ENCODE measurements at places on chromosomes 2 and 18. TPM values are rescaled to one million over a fixed set of nuclear protein-coding genes. Genes with fewer than 3 reads are reported as not detected.

- DNase-seq, result no peak
Measured at GRCh38 chr2:239747274-239747673, 277.9 kb downstream of the NDUFA10 start.

DNA sequence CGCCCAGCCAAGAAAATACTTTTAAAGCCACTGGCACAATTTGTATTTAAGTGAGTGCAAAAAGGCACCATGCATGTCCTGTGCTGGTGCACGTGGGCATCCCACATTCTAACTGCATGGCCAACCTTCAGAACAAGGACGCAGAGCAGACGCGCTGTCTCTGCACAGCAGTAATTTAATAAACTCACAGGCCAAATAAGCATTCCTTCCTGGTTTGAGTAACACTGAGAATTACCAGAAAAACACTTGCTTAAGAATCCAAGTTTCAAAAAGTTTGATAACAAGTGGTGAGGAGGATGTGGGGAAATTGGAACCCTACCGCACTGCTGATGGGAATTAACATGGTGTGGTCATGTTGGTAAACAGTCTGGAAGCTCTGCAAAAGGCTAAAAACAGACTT is 38.7 kb downstream of the RPL31 start:
- DNase-seq, result no peak

The LRRC30 gene
- not detected for total RNA-seq

DNA sequence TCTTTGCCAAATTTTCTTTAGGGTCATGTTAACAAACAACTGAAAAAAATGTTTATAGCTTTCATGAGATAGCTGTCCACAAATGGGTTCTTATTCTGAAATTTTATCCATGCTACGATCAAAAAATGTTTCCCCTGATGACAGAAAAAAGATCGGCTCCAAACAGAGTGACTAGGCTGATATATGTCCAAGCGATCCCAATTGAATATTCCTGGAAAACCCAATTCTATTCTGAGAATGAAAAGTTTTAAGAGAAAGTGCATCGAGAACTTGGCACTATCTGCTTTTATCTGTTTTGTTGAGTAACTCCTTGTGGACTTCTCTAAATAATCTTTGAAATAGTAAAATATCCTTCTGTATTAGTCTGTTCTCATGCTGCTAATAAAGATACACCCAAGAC is 19.1 kb downstream of the KCNE4 start:
- no peak for DNase-seq

DNA sequence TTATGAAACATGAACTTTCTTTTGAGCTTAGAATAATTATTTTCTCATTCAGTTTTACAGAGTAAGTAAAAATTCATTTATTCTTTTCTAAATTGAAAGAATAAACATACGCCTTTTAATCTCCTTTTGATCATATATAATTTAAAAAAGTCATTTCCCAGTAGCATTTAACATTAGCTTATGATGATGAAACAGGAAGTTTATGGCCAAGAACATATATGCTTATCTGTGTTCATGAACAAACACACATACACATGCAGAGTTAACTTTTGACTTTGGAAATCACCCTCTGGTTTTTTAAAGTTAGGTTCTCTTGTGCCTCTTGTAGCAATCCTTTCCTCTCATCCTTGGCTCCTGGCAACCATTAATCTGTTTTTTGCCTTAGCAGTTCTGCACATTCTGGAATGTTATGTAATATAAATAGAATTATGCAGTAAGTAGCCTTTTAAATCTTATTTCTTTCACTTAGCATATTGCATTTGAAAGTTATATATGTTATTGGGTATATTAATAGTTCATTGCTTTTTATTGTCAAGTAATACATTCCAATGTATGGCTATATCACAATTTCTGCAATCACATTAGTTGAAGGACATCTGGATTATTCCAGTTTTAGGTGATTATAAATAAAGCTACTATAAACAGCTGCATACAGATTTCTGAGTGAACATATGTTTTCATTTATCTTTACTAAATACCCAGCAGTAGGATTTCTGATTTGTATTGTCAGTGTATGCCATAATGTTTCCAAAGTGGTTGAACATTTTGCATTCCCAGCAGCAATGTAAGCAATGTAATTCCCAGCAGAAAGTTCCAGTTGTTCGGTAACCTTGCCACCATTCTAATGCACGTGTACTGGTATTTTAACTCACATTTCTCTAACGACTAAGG is 210.3 kb downstream of the ZRANB3 start:
- DNase-seq, result no peak

The TXNDC9 gene
- total RNA-seq, result 28.9 TPM

DNA sequence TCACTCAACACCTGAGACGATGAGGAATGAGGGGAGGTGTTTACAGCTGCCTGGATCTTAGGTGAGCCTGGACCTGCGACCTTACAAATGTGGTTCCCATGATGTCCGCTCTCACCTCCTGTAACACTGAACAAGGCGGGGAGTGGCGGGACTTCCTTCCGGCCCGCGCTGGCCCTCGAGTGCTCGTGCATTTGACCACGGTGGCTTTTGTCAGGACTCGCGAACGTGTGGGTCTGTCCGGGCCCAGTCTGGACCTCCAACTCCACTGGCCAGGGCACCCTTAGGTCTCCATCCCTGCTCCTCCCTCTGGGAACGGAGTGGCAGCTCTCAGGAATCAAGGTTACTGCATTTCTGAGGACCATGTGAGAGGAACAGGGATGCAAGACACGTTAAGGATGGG is 263.0 kb upstream of the SALL3 start:
- no peak for DNase-seq

DNA sequence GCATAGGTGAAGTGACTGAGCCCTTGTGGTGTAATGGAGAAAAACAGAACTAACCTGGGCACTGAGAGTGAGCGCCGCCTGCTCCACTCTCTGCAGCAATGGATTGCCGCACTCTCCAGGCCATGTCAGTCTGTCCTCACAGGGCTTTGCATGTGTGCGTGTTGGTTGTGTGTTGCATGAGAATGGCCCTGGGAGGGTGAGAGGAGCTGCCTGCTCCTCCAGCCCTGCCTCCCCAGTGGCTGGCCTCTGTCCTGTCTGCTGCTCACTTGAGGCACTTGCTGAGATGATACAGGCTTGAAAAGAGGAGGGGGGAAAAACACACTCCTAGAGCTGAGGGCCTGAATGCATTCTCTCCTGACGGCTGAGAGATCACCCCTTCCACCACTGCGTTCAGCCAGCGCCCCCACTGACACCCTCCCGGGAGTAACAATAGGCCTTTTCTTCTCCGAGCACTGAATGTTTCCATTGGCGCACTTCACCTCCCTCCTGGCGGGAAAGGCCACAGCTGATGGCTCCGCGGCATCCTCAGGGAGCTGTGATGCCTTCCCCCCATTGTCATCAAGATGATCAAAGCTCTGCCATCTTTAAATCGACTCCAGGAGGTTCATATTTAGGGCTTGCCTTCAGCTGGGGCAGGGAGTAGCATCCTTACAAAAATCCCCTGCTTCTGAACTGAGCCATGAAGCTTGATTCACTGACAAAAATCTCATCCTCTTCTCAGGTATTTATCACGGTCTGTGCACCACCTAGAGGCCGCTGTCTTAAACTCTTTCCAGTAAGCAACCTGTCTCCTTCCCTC is 49.9 kb upstream of the DAPL1 start:
- no peak for DNase-seq

DNA sequence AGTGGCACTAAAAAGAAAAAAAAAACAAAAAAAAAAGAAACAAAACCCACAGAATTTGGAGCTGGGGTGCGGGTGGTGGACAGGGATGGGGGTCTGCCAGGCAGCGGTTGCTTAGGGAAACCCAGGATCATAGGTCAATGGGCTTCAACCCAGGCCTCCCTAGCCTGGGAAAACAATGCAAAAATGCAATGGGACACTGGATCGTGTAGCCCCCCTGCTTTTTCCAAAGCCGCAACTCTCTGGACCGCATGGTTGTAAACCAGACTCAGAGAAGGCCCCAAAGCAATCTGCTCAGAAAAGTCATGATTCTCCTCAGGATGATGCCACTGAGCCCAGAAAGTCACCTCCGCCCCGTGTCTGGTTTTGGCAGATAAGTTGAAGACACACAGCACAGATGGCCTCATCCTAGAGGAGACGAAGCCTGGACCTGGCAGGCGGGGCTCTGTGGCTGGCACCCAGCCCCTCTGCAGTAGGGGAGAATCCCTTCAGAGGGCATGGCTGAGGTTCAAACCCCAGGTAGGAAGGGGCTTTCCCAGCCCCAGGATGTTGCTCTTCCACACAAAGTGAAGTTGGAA is 5.1 kb downstream of the DLX2 start:
- no peak for DNase-seq

DNA sequence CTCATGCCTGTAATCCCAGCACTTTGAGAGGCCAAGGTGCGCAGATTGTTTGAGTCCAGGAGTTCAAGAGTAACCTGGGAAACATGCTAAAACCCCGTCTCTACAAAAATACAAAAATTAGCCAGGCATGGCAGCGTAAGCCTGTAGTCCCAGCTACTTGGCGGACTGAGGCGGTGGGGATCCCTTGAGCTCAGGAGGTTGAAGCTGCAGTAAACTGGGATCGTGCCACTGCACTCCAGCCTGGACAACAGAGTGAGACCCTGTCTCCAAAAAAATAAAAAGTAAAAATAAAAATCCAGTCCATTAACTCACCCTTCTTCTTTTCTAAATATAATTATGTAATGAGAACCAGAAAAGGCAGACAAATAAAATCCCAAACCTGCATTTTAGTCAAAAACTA is 8.2 kb downstream of the BAZ2B start:
- DNase-seq, result no peak

- DNase-seq, result no peak
Measured at GRCh38 chr2:237551071-237551574, 15.3 kb upstream of the PRLH start.

GRCh38 chr2:64606479-64607363 is 47.0 kb downstream of the SERTAD2 start:
- no peak for DNase-seq

DNA sequence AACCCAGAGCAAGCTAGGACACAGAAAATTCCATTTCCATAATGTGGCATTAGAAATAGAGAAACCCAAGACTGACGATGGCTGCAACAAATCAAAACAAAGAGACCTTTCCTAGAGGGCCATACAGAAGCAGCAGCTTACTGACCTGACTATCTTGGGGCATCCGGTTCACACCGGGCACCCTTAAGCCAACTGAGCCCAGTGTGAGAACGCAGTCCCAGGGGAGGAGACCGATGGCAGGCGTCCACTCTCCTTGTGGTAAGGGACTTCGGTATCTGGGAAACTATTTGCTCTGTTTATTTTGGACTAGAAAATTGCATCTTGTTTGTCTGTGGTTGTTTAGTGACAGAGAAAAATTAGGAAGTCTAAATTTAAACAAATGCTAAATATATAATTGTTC is 244.8 kb upstream of the COPS8 start:
- no peak for DNase-seq

GRCh38 chr18:42781298-42781815 is 334.1 kb downstream of the RIT2 start:
- no peak for DNase-seq

GRCh38 chr18:23143016-23143814 is 7.9 kb downstream of the CABLES1 start:
- no peak for DNase-seq

The MDH1B gene
- total RNA-seq, result 2.8 TPM

- DNase-seq, result no peak
Measured at GRCh38 chr2:239790721-239791120, 234.4 kb downstream of the NDUFA10 start.

DNA sequence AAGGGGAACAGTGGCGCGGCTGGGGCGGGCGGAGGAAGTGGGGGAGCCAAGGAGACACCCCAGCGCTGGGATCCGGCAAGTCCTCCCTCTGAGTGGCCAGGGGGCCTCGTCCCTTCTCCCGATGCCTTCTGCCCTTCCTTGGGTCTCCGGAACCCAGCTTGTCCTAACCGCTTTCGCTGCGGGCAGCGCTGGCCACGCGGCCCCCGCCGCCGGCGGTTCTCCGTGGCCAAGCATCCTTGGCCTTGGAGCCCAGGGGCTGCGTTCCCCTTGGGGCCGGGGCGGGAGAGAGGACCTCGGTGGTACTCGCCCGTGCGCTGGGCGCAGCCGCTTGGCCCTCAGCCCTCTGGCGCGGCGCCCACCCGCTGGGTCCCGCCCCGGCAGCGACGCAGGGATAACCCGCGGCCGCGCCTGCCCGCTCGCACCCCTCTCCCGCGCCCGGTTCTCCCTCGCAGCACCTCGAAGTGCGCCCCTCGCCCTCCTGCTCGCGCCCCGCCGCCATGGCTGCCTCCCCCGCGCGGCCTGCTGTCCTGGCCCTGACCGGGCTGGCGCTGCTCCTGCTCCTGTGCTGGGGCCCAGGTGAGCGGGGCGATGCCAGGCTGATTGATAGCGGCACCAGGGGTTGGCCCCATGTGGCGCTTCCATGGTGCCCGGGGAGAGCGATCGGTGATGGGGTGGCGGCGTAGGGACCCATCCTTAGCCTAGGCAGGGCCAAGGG is 128.7 kb downstream of the UXS1 start:
- DNase-seq, result no peak

The ST8SIA3 gene
- total RNA-seq, result 8.9 TPM

DNA sequence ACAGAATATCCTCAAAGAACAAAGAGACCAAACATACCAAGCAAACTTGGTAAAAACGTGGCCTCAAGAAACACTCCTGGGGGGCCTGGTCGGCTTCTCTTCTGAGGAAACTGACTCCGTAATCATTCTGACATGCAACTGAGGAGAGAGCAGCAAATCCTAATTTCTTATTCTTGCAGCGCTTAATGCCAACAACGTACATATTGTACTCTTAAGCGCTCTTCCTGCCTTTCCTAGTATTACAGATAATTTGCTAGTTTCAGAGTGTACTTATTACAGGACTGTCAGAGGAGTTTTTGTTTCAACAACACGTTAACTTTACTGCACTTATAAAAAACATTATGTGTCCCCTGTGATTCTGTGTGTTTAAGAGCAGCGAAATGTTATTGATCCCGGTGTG is 64.9 kb downstream of the ZNF521 start:
- DNase-seq, result no peak

GRCh38 chr2:162022290-162022945 is 51.6 kb downstream of the DPP4 start:
- no peak for DNase-seq

The GALNT13 gene
- total RNA-seq, result 8.3 TPM

- DNase-seq, result no peak
Measured at GRCh38 chr2:171505374-171505773, 16.9 kb upstream of the CYBRD1 start.

DNA sequence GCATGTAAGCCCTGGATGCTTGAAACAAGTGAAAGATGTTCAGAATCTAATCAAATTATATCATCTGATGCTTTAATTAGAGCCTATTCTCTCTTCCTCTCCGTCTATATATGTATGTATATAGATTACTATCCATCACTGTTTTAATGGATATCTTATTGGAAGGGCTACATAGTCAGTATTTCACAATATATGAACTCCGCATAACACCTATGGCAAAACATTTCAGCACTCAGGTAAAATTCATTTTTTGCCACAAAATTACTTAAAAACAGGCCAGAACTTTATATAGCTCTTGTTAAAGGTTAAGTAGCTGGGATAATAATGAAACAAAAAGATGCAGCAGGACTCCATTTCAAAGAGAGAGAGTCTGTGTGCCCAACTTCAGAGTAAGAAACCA is 1.2 kb downstream of the PJVK start:
- DNase-seq, result no peak

The GNLY gene
- total RNA-seq, result not detected

The AGFG1 gene
- total RNA-seq, result 74.5 TPM

The FAM136A gene
- total RNA-seq, result 74.9 TPM

- no peak for DNase-seq
Measured at GRCh38 chr2:217398860-217399259, 539.0 kb upstream of the TNP1 start.

GRCh38 chr2:238019962-238020361 is 40.8 kb upstream of the SCLY start:
- DNase-seq, result no peak

GRCh38 chr18:33712719-33713118 is 134.7 kb downstream of the ASXL3 start:
- no peak for DNase-seq

- DNase-seq, result no peak
Measured at GRCh38 chr18:13500227-13500865, 226.0 kb downstream of the FAM210A start.

The RAX gene
- not detected for total RNA-seq
